Effector memory CD4-positive, alpha-beta T cell (primary cell): ENCODE measurements at places on chromosomes 2 and 18.

DNA sequence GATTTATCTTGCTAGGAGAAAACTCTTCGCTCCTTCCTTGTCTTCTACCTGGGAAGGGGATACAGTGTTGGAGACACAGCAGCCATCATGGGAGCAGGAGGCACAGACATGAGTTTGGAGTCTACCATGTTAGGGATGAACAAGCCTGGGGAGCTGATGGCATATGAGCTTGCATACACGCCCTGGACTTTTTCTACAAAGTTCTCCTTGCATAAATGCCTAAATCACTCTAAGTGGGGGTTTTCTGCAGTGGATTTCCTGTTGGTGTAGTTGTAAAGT lies 3.6 kb upstream of the HS1BP3 start:
- no peak for DNase-seq

DNA sequence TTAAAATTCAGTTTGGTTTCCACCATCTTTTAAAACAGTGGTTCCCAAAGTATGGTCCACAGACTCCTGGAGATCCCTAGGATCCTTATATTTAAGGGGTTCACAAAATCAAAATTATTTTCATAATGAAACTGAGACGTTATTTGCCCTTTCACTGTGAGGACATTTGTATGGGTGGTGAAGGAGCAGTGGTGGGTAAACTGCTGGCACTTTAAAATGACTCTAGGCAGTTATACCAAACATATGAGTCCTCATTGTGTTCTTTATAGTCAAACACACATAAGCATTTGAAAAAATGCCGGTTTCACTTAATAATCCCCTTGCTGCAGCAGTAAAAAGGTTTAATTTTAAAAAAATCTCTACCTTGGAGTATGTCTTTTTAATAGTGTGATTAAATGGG lies 7.2 kb downstream of the SMAD4 start:
- DNase-seq, result no peak

DNA sequence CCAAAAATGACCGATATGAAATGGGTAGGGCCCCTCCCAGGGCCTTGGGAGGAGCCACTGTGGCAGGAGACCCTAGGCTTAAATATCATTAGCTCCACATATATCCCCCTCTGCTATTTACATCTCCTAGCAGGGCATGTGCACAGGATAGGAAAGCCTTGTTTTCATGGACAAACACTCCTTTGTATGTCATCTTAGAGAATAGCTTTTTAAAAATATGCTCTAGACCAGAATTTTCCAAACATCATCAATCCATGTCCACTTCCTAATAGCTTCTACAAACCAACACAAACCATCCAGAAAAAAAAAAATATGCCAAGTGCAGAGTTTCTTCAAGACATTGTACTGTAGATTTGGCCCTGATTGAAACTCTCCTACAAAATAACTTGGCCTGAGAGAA lies 10.8 kb downstream of the DAPL1 start:
- no peak for DNase-seq

DNA sequence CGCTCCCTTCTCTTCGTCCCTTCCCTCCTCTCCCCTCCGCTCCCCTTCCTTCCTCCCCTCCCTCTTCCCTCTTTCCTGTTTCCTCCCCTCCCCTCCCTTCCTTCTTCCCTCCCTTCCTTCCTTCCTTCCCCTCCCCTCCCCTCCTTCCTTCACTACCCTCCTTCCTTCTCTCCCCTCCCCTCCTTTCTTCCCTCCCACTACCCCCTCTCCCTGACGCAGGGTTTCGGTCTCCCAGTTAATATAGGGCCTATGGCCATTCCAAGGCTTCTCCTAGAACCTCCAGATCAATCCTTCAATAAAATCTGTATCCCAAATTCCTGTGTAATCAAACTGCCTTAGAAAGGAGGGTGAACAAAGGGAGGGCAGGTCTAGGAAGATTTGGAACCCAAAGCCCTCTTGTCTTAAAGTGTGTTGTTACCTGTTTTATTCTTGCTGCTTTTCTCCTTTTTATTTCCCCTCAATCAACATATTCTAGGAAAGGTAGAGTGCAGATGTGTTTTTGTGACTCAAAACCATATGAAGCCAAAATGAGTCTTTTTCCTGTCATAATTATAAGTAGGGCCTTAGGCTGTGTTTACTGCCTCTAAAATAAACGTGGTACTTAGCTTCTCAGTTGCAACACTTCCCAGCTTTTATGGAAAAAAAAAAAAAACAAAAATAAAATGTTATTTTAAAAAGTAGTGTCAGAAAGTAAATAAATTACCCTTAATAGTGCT lies 53.7 kb downstream of the GPD2 start:
- DNase-seq, result no peak

- no peak for DNase-seq
These were observed 1.7 kb upstream of the C2orf42 start for GRCh38 chr2:70192516-70192915.

DNA sequence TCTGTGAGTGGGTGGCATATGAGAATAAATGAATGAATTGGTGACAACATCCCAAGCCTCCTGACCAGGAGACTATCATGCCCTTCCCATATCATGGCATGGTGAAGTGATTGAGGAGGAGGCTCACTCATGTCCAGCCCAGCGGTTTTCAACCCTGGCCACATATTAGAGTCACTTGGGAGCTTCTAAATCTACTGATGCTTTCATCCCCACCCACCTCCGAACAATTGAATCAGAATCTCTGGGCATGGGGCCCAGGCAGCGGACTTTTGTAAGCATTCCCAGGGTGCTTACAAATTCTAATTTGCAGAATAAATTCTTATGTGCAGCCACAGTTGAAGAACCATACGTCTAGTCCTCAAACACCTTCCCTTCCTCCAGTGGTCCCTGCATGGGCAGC lies 81.7 kb upstream of the SEC11C start:
- no peak for DNase-seq

- no peak for DNase-seq
These were observed 144.8 kb upstream of the GLI2 start for GRCh38 chr2:120590841-120591240.

DNA sequence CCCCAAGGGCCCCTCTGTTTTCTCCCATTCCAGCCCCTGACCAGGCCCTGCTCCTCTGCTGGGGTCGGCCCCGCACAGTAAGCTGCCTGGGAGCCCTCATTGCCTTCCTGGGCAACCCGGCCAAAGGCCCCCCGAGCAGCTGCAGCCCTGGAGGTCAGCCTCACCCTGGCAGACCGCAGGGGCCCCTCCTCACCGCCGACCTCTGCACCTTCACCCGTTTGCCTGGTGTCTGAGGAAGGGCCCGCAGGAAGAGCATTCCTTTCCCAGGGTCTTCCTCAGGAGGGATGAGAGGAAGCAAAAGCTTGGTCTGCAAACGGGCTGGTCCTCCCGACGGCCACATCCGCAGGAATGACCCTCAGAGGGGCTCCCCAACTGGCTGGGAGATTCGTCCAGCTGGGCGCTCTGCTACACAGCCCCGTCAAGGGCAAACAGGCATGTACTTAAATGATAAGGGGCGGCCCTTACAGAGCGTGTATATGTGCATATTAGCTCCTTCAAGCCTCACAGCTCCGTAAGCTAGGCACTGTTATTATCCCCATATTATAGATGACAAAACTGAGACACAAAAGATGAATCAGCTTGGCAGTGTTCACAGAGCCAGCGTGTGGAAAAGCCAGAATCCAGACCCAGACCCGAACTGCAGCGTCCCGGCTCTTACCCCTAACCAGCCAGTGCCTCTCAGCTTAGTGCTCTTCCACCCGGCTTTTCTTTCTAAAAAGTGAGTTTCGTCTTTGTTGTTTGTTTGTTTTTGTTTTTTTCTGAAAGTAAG lies 52.8 kb downstream of the SLC4A1AP start:
- DNase-seq, result no peak

DNA sequence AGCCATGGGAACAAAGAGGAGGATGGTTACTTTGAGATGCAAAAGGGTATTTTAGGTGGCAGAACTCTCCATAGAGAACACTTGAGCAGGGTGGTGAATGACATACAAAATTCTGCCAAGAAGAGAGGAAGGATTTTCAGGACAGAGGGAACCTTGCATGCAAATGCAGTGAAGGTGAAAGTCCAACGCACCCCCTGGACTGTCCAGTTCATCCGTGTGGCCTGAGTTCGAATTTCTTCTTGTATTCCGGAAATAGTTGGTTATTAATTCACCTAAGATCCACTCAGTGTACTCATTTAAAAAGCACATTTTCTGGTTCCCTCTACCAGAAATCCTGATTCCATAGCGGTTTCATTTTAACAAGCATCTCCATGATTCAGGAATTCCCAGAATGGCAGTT lies 5.5 kb downstream of the AOX1 start:
- no peak for DNase-seq

DNA sequence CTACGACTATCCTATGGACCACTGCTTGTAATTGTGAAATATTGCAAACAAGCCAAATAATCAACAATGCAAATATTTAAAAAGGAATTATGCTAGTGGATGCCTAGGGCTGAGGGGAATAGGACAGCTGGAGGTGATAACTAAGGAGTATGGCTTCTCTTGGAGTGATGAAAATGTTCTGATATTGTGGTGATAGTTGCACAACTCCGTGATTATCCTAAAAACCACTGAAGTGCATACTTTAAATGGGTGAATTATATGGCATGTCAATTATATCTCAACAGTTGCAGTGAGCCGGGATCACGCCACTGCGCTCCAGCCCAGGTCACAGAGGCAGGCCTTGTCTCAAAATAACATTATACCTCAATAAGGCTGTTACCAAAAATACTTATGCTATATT lies 125.1 kb upstream of the SH3BP4 start:
- DNase-seq, result no peak

- no peak for DNase-seq
These were observed 124.5 kb upstream of the CDC42EP3 start for GRCh38 chr2:37795938-37796337.

GRCh38 chr2:200095436-200095835 lies 140.1 kb downstream of the MAIP1 start:
- no peak for DNase-seq

DNA sequence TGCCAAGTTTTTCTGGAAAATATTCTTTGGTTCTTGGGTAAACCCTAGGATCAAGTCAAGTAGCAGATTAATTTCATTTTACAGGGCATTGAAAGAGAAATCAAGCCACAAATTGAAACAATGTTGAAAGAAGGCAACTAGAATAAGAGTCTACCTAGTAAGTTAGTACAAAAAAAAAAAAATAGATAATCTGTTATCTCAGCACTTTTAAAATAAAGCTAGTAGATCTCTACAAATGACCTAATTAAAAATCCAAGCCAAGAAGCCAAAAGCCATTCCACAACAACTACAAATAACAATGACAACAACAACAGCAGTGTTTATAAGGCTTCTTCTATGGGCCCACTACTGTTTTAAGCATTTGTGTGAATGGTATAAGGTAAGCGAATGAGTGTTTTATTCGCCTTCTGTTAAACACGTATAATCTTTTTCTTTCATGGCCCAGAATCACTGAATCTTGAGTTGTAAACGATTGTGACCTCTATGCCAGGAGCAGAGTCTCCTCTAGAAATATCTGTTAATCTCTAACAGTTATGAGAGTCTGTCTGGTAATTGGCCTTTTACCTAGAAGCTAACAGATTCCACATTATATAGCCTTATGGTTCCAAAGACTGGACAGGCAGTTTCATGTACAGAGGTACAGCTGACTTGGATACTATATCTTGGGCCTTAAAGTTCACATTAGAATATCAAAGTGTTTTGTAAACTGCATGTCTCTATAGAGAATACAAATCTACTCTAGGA lies 28.6 kb upstream of the CUL3 start:
- DNase-seq, result no peak

GRCh38 chr2:60583604-60584003 lies 30.1 kb upstream of the BCL11A start:
- no peak for DNase-seq

DNA sequence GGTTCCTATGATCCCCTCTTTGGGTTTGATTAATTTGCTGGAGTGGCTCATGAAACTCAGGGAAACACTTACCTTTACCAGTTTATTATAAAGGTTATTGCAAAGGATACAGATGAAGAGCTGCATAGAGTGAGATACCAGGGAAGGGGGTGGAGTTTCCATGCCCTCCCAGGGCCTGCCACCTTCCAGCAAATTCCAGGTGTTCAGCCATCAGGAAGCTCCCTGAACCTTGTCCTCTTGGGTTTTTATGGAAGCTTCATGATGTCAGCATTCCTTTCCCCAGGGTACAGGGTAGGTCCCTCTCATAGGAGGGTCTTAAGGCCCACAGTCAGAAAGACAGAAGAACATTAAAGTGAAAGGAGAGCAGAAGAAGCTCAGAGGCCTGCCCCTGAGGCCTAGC lies 123.9 kb upstream of the DCC start:
- DNase-seq, result no peak

DNA sequence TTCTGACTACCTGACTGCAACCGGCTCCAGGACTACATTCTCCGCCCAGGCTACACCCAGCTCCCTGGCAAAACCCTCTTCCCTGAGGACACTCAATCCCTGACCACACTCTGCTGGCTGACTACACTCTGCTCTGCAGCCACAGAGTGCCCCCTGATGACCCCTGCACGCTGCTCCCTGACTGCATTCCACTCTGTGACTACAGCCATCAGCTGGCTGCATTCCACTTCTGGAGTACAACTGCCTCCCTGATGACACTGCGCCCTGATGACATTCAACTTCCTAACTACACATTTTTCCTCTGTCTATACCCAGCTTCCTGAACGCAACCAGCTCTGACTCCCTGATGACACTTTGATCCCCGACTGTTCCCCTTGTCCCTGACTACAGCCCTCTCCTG lies 71.3 kb upstream of the NRXN1 start:
- DNase-seq, result no peak

GRCh38 chr2:53867773-53868172 lies 8.0 kb upstream of the GPR75 start:
- no peak for DNase-seq

DNA sequence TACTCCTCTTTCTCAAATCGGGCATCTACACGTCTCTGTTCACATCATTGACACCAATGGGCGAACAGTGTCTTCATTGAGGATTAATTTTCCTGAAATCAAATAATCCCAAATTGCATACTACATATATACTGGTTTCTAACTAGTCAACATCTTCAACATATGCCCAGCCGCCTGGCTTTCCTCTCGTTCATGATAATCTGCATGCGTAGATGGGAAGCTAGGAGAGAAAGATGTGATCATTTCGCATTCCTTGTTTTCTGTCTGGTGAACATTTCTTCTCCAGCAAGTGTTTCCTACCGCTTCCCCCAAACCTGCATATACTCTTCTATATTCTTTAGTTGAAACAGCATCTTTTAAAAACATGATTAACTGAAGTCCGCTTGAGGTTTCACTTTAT lies 7.4 kb downstream of the TWIST2 start:
- DNase-seq, result no peak

- no peak for DNase-seq
These were observed 189.8 kb downstream of the SH3BP4 start for GRCh38 chr2:235141411-235142128.

- DNase-seq, result no peak
These were observed 182.5 kb upstream of the HS6ST1 start for GRCh38 chr2:128501006-128501690.

DNA sequence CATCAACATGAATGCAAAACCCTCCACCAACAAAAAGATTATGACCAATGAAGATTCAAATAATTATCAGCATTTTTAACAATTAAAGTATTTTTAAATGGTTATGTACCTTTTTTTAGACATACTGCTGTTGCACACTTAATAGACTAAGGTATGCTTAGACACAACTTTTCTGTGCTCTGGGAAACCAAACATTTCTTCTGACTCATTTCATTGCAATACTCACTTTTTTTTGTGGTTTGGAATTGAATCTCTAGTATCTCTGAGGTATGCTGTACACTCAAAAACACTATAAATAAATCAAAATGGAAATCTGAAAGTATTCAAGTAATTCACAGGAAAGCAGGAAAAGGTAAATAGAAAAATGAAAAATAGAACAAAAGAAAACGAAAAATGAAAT lies 247.9 kb upstream of the POU3F3 start:
- DNase-seq, result no peak
